ENCODE measurements at places on chromosomes 6 and 20.

- DNase-seq, result no peak
Measured at GRCh38 chr6:138094260-138094659, 13.0 kb downstream of the PERP start.

DNA sequence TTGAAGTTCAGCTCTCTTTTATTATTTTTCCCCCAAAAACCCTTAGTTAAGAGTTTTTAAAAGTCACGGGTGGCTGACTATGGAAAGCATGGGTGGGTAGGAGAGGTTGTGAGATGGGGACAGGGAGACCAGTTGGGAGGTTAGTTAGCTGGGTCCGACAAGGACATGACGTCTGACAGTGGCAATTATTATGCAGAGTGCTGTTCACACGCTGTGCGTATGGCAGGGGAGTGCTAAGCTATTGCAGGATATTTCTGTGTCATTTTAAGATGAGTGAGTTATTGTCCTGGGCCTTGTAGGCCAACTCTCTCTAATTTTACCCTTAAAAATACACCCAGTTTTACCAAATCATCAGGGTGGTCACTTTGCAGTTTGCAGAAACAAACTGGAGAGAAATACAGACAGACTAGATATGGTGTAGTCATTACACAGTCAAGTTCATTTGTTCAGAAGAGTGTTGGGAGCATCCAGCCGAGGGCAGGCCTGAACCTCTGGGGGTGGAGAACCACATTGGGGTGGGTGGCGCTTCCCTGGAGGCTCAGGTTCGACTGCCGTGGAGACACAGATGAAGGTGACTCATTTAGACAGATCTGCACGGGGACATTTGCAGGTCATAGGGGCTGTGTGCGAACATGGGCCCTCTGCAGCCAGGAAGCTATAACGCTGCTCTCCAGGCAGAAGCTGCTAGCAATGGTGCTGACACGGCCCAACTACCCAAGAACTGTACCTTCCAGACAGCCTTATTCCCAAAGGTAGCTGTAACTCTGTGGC lies 307.6 kb downstream of the QKI start:
- DNase-seq, result no peak

DNA sequence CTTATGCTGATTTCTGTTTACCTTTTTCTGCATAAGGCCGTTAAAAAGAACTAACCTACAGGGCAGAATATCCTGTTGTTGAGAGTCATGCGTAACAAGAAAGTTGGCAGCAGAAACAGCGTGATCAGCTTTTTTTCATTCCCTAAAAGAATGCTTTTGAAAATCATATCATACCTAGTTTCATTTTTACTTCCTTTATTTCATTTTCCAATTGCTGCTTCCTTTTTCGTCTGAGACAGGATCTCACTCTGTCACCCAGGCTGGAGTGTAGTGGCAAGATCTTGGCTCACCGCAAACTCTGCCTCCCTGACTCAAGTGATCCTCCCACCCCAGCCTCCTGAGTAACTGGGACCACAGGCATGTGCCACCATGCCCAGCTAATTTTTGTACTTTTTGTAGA lies 4.1 kb downstream of the CALHM6 start:
- DNase-seq, result no peak

DNA sequence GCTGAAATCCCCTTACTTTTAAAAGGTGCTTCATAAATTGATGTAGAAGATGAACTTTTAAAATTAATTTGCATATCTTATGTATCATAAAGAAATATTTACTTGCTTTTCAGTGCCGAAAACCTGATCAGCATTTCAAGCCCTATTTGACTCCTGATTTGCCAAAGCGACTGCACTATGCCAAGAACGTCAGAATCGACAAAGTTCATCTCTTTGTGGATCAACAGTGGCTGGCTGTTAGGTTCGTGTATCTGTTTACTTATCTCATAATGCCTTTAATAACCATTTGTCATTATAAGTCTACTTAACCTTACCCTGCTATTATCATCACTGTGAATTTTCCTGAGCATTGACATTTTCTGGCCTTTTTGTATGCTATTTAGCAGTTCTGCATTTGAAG lies 7.8 kb downstream of the OR2A4 start:
- DNase-seq, result no peak

DNA sequence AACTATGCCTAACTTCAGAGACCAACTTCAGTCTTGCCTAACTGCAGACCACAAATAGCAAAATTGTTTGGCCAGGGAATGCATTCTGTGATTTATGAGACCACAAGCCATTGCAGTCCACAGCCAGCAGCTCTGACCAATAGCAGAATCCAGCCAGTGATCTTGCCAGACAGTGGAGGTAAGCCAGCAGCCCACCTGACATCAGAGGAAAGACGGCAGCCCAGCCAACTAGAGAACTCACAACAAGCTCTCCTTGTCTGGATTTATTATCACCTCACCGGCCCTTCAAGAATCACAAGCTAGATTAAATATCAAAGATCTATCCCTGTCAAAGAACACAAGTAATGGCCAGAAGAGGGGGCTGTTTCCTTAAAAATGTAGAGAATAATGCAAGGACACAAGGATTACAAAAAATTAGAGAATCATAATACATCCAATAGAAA lies 66.5 kb upstream of the SLC35F1 start:
- no peak for DNase-seq

DNA sequence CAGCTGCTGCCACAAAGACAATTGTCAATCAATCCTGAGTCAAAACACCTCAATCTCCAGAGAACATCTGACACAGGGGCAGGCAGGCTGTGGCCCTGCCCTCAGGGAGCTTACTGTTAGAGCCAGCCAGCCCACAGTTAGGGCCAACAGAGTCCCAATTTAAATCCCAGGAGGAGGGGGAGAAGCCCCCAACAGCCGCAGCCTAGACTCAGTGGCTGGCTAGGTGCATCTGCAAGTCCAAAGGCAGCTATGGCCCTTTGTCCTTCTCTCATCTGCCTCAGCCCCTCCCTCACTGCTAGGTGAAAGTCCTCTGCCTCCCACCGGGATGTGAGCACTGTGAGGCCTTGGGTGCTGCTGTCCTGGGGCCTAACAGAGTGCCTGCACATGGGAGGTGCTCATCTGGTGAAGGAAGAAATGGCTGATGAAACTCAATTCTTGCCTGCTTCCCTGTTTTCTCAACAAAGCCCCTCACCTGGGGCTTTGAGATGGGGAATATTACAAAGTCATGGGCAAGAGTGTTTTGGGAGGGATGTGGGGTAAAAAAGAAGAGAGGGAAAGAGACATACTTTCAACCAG lies 33.7 kb upstream of the VEGFA start:
- DNase-seq, result no peak

DNA sequence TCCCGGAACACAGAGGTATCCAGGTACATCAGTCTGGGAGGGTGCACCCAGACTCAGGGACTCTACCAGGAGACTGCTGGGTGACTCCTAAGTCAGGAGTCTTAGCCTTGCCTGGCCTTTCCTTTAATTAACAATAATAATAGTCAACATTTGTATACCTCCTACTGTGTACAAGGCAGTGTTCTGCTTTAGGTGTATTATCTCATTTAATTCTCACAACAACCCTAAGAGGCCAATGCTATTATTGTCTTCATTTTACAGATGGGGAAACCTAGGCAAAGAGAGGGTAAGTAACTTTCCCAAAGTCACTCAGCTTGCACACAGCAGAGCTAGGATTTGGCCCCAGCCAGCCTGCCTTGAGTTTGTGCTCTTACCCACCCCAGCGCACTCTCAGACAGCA lies 39.6 kb downstream of the MRPL14 start:
- DNase-seq, result no peak

GRCh38 chr6:11650025-11650696 lies 112.6 kb downstream of the TMEM170B start:
- DNase-seq, result peak; percentile 60

DNA sequence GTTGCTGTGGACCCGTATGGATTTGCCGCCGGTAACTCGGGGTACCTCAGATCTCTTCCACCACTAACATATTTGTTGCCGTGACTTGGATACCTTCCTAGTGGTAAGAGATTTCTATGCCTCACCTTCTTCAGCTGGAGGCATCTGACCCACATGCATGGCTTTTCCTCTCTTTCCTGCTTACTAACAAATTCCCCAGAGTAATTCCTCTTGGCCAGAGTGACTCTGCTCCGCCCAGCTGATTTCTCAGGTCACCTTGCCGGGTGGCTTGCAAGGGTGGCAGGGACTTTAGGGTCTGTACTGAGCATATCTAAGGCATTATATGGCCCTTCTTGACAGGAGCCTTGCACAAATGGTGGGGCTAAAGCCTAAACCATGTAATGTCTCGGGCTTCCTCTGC lies 38.2 kb downstream of the FAM184A start:
- DNase-seq, result no peak

- DNase-seq, result no peak
Measured at GRCh38 chr20:39029364-39029763, 67.2 kb downstream of the DHX35 start.

GRCh38 chr6:3929281-3929798 lies 80.2 kb downstream of the FAM50B start:
- peak; percentile 76 for DNase-seq

DNA sequence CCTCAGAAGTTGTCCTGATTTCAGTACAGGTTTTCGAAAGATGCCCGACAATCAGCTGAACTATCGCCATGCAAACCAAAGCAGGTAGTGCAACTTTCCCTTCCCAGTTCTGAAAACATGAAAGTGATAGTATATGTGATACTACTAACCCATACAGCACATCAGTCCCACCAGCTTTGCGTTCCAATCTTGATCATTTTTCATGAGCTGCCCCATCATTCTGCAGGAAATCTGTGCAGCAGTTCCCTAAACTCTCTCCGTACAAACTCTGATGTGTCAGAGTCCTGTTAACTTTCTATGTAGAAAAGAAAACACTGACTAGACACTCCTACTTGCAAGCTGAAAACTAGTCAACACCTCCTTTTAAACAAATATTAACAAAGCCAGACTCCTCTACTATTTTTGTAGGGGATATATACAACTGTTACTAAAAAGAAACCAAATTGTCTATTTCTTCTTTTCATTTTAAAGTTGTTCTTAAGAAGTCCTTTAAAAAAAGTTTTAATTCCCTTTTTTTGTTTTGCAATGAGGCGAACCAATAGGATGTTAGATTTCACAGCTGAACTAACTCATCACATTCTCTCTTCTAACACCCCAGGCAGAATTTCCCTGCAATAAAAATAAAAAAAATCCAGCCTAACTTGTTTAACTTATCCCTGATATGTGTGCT lies 99.6 kb upstream of the DST start:
- DNase-seq, result no peak

GRCh38 chr20:64183313-64183712 lies 19.1 kb downstream of the MYT1 start:
- DNase-seq, result no peak

DNA sequence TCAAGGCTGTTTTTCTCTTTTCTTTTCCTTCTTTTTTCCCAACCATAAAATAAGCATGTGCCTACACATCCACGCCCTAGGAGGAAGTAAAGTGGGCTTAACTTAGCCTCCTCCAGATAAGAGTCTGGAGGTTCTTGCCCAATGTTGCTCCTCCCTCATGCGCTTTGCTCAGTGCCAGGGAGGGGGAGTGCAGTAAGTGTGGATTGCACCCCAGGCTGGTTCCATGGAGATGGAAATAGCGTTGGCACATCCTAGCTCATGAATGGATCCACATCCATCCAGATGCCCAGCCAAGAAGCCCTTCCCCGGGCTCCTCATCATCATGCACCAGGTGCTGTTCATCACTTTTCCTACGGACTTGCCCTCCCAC lies 58.2 kb downstream of the NEDD9 start:
- DNase-seq, result no peak

DNA sequence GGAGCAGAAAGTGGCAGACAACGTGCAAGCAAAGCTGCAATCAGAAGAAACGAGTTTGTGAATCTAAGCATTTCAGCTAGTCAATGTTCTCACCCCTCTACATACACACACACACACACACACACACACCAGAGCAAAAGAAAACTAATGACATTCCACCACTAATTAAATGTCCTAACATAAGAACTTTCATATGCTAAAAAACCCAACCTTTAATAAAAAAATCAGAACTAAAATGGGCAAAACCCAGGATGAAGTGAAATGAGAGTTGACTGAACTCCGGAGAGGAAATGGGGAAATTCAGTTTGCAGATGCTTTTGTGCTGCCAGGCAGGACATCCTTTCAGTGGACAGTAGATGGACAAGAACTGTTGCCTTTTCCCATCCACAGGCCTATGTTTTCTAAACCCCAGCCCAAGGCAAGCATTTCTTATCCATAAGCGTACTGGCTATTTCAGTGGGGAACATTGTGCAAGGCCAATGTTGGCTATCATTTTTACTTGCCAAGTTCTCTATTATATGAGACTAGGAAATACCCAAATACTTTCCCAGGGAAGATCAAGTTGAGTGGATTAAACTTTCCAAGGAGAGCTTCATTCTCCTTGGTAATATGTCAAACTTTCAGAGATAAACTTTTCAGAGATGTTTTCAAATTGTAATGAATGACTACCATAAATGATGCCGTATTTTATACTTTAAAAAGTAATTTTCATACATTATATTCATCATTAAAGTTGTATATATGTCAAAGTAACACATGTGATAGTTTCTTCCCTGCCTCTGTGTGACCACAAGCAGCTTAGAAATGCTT lies 27.3 kb downstream of the RIN2 start:
- DNase-seq, result no peak

DNA sequence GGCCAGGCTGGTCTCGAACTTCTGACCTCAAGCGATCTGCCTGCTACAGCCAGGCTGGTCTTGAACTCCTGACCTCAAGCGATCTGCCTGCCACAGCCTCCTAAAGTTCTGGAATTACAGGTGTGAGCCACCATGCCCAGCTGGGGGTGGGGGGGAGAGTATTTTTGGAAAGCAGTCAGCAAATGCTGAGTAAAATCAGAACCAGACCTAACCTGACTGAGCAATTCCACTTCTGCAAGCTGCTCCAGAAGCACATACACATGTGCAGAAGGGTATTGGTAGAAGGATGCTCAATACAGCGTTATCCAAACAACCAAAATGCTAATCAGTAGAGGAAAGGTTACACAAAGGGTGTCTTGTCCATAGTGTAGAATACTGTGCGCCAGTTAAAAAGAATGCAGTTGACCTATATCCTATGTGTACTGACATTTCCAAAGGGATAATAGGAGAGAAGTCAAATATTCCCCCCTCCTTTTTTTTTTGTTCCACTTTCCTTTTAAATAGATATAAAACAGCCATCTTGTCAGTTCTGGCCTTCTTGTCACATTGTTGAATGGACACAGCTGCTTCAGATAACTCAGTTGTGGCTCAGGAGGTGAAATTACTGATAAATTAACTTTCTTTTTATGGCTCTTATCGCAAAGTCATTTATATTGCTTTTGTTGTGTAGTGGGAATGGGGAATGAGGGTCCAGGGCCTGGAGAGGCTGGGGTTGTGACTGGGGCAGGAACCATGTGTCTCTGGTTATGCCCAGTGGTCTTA lies 74.6 kb downstream of the DTD1 start:
- DNase-seq, result no peak

- no peak for DNase-seq
Measured at GRCh38 chr6:156852147-156852857, 75.1 kb downstream of the ARID1B start.
